ENCODE measurements at places on chromosomes 11 and 22. TPM values are rescaled to one million over a fixed set of nuclear protein-coding genes. Genes with fewer than 3 reads are reported as not detected.

Gene RBMXL2
- total RNA-seq, result not detected

Gene FHIP1B
- 7.1 TPM for total RNA-seq

Gene MS4A3
- not detected for total RNA-seq

Gene SLC37A2
- total RNA-seq, result 0.95 TPM

Gene LGR4
- total RNA-seq, result 28.5 TPM

Gene TMEM86A
- 3.5 TPM for total RNA-seq

Gene PDGFD
- total RNA-seq, result 4.4 TPM

Gene HTR3B
- total RNA-seq, result not detected

Gene ROBO4
- total RNA-seq, result not detected

Gene WBP2NL
- not detected for total RNA-seq

DNA sequence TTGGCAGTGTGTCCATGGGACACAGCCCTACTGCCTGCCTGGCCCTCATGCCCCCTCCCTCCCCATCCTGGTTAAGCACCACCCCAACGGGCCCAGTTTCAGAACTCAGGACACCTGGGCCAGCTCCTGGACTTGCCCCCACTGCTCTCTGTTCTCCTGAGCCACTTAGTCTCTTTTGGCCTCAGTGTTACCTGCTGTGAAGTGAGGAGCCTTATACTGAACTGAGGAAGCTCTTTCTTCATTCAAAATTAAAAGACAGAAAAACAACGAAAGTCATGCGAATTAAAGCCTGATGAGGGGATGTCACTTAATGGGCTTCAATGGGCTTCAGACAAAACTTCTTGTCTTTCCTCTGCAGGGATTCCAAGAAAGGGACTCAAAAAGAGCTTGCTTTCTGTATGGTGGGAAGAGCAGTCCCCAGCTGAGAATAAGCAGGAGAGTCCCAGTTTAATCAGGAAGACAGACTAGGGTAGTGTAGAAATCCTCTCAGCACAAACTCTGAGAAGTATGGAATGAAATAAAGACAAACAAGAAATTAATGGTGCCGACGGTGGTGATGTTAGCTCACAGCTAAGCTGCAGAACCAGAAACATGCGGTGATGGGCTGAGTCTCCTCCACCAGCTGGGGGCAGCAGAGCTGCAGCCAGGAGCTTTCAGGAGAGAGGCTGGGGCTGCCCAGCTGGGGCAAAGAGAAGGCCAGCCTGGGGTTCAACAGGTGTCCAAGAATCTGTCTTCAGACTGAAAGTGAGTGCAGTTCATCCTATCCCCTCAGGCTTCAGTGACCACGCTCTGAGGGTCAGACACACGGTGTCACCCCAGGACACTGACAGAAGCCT lies 101.0 kb downstream of the GGTLC2 start:
- DNase-seq, result peak; percentile 11

DNA sequence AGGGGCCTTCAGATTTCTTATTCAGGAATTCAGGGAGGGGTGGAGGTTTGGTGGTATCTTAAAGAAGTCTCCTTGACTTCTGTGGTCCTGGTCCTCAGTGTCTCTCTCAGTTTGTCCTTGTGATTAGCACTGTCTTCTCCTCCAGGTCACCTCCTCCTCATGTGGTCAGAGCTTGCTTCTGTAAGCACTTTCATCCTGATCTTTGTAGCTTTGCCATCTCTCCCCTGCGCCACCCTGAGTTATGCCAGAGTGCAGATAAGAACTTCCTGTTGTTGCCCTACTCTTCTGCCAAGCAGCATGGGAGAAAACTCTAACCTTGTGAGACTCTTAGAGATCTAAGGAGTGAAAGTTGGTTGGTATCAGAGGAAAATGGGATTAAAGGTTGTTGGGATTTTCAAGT lies 30.9 kb downstream of the MICAL2 start:
- DNase-seq, result no peak

DNA sequence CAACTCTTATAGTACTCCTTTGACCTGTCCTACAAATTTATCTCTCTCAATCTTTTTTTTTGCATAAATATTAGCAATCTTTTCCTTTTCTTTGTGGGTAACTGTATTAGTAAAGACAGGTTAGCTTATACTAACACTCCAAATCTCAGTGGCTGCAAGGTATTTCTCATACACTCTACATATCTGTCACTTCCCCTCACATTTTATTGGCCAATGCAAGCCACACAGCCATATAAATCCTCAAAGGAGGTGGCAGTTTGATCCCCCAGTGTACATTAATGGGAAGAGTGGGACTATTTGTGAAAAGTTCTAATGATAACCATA lies 42.6 kb upstream of the EED start:
- no peak for DNase-seq

- peak; percentile 45 for DNase-seq
Measured at GRCh38 chr11:64305691-64306562, 603 bp downstream of the ESRRA start.

- DNase-seq, result no peak
Measured at GRCh38 chr11:28833169-28833568, 725.0 kb downstream of the METTL15 start.

DNA sequence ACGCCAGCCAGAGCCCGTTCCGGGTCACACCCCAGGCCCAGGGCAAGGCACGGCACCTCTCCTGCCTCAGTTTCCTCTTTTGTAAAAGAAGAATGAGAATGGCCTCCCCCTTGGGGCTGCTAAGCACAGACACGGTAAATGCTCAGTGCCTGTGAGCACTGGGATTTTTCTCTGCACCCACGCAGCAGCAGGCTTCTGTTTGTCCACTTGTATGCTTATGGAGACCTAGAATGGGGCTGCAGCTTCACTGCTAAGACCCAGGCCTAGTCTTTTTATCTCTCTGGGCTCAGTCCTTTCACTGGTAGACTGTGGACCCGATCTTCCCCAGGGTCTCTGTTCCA lies 1327.9 kb downstream of the TBC1D22A start:
- no peak for DNase-seq

DNA sequence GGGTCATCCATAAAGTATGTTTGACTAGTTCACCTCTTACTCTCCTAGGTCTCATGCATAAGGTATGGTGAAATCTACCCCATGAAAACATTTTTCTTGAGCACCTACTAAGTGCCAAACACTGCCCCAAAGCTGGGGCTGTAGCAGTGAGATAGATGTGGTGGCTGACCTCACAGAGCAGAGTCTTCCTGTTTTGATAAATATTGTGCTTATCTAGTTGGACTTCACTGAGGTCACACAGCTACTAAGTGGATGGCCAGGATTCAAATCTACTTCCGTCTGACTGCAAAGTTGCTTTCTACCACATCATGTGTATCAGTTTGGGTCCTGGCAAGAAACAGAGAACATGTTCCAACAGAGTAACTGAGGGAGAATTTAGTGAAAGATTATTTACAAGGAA lies 6.4 kb upstream of the HTATIP2 start:
- DNase-seq, result no peak

DNA sequence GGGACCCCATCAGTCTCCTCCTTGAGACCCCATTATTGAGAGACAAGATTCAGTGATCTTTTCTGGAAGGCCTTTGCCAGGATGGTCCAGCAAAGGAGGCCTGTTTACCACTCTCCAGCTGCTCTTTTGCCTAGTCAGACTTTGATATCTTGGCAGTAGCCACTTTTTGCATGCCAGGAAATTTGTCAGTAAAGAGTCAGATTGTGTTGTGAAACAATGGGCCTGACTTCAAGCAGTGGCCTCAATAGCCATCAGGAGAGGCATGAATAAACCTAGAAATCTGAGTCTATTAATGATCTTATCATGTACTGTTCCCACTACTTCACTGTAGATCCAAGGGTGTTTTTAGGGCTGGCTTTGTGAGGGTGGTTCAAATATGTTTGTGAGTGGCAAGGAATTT lies 479.4 kb downstream of the JRKL start:
- no peak for DNase-seq

DNA sequence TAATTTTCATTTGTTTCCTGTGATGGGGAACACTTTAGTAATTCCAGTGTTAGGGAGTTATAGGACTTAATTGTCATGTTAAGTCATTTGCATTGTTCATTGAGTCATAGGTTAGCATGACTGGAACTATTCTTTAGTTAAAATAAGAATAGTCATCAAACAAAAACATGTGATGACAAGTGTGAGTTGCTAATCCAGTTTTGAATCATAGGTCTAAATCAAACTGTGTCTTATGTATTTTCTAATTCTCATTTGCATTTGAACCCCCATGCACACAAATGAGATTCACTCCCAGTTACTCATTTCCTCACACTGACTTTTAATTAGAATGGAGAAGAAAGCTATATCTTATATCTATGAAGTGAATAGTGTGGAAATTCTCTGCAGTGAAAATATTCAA lies 405.6 kb downstream of the LRRC4C start:
- DNase-seq, result no peak

DNA sequence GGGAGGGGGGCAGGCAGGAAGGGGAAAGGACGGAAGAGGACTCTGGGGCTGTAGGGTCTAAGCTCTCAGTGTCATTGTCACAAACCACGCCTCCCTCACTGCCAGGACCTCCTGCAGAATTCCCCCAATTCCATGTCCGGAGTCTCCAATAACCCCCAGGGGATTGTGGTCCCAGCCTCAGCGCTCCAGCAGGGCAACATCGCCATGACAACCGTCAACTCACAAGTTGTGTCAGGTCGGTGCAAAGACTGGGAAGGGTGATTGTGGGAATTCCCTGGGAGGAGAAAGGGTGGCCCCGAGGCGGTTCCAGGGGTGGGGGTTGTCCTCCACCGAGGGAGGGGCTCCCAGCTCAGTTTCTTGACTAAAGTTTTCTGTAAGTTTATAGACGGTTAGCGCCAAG lies 86.0 kb downstream of the FEZ1 start:
- DNase-seq, result peak; percentile 19

DNA sequence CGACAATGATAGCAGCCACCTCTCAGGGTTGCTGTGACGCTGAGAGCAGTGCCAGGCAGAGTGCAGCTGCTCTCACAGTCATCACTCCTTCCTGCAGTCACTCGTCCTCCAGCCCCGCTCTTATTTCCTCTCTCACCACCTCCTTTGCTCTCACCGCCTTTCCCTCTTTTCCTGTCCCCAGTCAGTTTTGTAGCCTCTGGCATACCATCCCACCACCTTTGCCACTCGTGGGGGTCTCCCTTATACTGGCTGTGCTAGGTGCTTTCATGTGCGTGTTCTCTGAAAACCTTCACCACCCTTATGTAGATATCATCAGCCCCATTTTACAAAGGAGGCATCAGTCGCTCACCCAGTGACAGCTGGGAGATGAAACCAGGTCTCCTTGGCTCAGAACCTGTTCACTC lies 19.3 kb upstream of the ST3GAL4 start:
- no peak for DNase-seq

DNA sequence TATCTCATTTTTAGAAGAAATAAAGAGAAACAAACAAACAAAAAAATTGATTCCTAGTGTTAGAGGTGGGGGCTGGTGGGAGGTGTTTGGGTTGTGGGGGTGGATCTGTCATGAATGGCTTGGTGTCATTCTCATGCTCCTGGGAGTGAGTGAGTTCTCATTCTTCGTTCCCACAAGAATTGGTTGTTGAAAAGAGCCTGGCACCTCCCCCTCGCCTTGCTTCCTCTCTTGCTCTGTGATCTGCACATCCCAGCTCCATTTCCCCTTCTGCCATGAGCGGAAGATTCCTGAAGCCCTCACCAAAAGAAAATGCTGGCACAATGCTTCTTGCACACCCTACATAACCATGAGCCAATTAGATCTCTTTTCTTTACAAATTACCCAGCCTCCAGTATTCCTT lies 277.8 kb downstream of the ST3GAL4 start:
- no peak for DNase-seq

- no peak for DNase-seq
Measured at GRCh38 chr11:43709689-43710088, 29.2 kb downstream of the HSD17B12 start.

- no peak for DNase-seq
Measured at GRCh38 chr11:120055646-120056045, 82.3 kb downstream of the TRIM29 start.

- peak; percentile 66 for DNase-seq
Measured at GRCh38 chr11:121249039-121249663, 43.4 kb upstream of the SC5D start.

DNA sequence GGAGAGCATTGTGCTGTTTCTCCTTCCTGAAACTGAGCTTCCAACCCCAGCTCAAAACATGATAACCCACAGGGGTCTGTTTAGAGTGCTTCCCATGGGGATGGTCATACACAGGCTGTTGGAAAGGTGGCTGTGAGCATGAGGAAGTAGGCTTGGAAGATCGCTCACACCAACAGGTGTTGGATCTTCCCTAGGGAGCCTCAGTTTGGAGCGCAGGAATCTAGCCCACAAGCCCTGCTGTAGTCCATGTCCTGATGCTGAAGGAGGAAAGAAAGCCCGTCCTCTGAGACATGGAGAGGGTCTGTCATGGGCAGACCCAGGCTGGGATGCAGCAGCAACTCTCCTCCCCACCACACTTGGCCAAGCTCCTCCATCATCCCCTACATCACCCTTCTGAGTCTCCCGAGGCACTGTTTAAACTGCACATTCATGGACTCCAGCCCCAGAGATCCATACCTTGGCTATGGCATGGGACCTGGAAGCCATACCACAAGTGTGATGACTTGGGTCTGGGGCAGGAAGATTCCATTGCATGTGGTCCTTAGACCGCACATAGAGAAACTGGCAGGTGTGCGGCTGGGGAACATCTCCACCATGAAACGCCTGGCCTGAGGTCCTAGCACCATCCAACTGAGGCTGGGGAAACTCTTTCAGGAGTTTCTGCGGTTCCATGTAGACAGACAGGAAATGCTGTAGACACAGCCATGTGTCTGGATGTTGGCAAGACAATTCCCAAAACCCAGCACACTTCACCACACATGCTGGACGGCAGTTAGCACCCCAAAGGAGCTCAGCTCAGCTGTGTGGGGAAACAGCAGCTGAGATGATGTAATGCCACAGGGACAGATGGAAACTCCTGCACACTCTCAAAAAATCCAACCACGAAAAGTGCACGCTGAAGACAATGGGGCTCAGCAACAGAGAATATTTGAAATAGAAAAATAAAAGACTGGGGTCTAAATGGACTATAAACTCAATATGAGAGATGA lies 27.6 kb upstream of the TTC12 start:
- peak; percentile 37 for DNase-seq

- no peak for DNase-seq
Measured at GRCh38 chr22:27438271-27438980, 363.1 kb downstream of the MN1 start.

- DNase-seq, result peak; percentile 64
Measured at GRCh38 chr11:2813141-2813908, 72.2 kb downstream of the CDKN1C start.

- peak; percentile 71 for DNase-seq
Measured at GRCh38 chr11:33912405-33913361, 20.8 kb upstream of the LMO2 start.

DNA sequence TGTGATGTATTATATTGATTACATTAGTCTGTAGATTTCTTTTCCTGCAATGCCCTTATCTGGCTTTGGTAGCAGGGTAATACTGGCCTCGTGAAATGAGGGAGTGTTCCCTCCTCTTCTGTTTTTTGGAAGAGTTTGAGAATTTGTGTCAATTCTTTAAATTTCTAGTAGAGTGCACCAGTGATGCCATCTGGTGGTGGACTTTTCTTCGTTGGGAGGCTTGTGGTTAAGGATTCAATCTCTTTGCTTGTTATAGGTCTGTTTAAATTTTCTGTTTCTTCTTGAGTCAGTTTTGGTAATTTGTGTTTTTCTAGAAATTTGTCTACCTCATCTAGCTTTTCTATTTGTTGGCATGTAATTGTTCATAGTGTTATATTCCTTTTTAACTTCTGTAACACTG lies 18.9 kb downstream of the SHANK3 start:
- DNase-seq, result no peak

GRCh38 chr22:31611061-31611760 lies 50.8 kb downstream of the PISD start:
- DNase-seq, result no peak

- DNase-seq, result peak; percentile 6
Measured at GRCh38 chr11:106231591-106231990, 154.1 kb downstream of the AASDHPPT start.

Measured in H4 (cell line).